ENCODE measurements at places on chromosomes 6 and 20.

- DNase-seq: no peak
Measured at GRCh38 chr6:107870381-107870780, 46.3 kb upstream of the SCML4 start.

DNA sequence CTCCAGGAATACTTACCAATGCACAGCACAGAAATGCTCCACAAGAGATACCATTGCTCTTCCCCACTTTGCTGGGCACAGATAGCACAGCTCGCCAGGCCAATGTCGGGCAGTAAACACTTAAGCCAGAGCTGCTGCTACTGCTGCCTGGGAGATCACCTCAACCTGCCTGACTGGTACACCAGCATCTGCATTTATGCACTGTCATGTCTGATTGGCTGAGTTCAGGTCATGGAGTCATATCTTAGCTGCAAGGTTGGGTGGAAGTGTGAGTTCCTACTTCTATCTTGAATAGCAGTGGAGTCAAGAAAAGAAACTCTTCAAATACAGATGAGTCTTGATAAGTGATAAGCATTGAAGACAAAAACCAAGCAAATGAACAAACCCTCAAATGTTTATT is 10.9 kb upstream of the ADGRF4 start:
- no peak for DNase-seq

GRCh38 chr6:84065693-84066290 is 32.2 kb downstream of the MRAP2 start:
- no peak for DNase-seq

DNA sequence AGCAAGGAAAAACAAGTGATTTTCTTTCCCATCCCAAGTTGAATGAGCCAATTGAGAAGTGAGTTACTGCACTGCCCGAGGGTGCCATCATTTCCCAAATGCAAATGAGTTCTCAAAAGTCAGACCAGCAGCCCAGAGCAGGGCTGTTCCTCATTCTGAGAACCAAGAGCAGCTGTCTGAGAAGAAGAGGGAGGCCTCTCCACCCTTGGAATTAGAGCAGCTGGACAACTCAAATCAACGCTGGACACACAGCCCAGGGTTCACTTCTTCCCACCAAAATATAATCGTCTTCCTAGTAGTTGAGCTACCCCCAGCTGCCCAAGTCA is 4.6 kb upstream of the PREX1 start:
- DNase-seq: no peak

DNA sequence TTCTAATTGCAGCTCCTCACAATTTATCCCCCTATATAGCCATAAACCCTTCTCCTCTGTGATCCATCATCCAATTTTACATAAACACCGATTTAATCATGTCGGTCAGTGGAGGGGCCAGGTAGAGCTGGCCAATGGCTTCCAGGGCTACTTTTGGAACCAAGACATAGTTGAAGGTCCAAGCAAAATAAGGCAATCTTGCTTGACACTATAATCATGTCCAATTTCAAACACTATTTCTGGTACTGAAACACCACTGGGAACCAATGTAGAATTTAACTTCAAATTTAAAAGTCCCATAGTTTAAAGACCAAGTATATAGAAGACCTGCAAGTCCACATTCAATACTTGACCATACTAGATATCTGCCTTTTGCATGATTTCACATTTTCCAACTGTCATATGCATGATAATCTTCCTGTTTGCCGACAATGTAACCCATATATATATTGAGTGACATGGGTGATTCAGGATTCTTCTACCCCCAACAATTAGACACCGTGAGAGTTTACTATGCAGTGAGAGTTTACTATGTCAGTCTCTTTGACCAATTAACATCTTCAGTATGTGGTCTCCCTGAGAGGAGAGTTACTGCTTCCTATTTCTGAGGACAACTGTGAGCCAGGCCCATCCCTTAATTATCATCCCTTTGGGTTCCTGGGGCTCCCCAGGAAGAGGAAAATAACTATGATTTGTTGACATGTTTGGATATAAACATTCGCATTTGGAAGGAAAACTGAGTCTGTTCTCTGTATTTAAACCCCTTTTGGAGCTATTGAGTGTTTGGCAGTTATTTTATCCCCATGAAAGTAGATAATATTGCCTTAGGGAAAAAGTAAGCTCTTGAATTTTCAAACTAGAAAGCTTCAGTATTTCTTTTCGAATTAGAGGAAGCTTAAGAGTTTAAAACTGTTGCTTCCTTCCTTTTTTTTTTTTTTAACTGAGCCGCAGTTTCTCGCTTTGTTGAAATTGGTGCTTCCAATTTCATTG is 31.8 kb downstream of the SAMD3 start:
- no peak for DNase-seq

DNA sequence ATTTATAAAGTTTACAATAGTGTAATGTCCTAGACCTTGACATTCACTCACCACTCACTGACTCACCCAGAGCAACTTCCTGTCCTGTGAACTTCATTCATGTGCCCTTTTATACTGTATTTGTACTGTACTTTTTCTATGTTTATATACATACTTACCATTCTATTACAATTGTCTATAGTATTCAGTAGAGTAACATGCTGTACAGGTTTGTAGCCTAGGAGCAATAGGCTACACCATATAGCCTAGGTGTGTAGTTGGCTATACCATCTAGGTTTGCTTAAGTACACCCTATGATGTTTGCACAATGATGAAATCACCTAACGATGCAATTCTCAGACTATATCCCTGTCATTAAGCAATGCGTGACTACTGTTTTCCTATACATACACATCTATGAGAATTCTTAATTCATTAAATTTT is 17.5 kb downstream of the EDEM2 start:
- no peak for DNase-seq

DNA sequence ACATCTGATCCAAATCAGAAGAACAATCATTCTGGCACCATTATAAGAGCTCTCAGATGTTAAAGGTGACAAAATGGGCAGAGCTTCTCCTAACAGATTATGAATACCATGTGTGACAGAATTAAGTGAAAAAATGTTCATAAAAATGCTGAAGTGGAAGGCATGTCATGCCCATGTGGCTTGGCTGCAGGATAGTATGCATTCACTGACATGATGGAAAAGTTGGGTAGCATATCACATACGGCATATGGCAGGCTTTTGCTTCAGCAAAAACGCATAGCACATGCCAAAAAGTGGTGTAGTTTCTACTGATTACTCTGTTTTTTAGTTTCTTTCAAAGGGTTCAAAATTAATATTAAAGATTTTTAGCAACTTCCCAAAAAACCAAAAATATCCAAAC is 731.5 kb upstream of the EPHA7 start:
- no peak for DNase-seq

DNA sequence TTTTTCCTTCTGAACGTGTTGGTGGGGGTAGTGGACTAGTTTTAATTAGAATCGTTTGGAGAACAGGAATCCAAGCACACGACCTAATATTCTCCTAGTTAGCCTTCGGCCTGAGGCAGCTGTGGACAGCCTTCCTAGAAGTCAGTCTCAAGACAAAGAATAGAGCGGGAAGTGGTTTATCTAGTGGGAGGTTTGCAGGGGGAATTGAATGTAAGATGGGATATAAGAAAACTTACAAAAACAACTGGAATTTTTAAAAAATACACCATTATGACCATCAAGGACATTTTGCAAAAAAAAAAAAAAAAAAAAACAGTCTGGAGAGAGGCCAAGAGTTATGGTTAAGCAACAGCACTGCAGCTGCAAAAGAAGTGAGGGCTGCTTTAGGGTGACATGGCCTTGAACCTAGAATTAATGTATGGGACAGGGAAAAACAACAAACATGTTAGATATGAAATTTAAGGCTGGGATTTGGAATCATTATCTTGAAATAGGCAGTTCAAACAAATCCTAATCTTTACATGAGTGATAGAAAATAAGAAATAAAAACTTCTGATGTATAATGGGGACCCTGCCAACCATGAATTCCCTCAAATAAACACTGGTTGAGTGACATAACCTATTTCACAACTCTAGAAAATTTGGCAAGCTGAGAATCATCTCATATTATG is 40.2 kb downstream of the PLAGL1 start:
- DNase-seq: no peak

GRCh38 chr6:140236732-140237131 is 862.3 kb upstream of the CITED2 start:
- no peak for DNase-seq

GRCh38 chr6:156352861-156353260 is 424.3 kb upstream of the ARID1B start:
- no peak for DNase-seq

DNA sequence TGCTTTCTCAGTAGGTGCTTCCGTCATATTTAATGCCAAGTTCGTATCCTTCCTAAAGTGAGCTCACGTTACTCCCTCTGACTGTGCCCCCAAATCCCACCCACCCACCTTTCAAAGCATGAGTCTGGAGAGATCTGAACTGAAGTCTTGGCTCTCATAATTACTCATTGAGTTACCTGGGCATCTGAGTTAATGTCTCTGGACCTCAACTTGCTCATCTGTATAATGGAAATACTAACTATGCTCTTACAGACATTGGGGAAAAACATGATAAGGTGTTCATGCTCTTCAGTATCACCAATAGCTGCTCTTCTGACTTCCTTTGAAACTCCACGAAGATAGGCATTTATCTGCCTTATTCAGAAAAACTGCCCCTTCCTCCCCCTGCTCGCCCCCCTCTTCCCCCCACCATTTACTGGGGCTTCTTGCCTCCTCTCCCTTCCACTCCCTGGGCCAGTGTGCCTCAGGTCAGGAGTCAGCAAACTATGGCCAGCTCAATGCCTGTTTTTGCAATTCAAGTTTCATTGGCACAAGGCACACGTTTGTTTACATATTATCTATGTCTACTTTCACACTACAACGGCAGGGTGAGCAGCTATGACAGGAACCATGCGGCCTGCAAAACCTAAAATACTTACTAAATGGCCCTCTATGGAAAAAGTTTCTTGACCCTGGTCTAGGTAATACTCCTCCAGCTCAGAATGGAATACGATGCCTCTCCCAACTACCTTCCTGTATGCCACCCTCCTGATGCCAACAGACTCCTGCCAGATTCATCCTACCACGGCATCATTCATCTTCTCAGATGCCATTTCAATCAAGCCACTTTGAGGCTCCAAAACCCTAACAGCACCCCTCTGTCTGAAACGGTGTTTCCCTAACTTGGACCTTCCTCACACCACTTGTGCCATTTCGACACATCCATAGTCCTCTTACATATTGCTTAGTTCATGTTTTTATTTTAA is 138.7 kb downstream of the ZMYND8 start:
- DNase-seq: no peak

DNA sequence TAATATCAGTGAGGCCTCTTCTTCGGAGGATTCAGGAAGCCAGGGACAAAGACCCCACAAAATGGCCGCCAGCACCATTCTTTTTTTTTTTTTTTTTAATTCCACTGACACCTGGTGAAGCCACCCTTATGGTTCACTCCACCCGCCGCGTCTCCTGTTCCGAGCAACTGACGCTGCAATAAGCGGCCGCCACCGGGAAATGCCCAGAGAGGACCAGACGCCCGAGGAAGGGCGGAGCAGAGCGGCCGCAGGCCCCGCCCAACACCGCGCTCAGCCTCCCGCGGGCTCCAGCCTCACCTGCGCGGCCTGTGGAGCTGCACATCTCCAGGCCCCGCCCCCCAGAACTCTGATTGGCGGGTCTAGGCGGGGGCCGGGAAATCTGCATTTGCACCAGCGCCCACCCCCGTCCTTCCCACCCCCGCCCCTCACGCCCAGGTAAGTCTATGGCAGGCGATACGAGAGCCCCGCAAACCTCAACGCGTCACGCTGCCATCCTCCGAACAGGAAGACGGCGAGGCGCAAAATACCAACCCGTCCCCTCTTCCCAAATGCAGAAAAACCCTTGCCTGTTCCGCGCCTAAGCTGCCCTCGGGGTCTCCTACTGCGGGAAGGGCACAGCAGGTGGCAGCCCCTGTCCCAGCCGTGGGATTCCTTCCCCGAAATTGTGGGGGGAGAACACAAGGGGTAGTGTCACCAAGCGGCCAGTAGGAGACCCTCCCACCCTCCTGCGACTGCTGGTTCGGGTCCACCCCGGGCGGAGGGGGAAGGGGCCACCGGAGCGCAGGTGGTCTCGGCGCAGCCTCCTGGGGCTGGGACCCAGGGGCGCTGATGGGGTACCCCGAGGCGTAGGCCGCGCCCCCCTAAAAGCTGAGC is 960 bp downstream of the ATP9A start:
- peak; percentile 87 for DNase-seq

DNA sequence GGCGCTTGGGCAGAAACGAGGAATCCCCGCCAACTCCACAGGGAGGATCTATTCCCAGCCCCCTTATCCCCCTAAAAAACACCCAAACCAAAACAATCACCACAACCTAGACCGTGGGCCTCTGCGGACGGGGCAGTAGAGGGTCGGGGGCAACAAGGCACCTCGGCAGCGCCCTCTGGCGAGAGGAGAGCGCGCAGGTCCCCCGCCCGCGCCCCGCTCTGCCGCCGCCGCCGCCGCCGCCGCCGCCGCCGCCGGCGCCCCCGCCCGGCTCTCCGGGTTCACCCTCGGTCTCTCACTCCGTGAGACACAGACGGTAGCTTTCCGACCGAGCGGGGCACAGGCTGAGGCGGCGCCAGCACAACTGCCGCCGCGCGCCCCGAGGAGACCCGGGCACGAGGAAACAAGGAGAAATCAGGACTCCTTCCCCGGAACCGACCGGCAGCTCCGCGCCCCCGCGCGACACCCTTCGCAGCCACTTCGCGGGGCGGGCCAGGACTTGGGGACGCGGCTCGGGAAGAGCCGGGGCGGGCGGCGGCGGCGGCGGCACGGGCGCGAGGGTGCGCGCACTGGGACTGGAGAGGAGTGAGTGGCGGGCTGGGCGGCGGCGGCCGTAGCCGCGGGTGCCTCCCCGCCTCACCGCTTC is at the start of gene SLC35F1:
TSS of gene SLC35F1 (plus strand) at position 307 of the 643 bp plus-strand sequence.
- peak; percentile 68 for DNase-seq

GRCh38 chr6:73980096-73980495 is 284.1 kb downstream of the CD109 start:
- no peak for DNase-seq

- DNase-seq: no peak
Measured at GRCh38 chr6:118356686-118357085, 191.4 kb upstream of the PLN start.

GRCh38 chr20:35801865-35802264 is 30.1 kb downstream of the PHF20 start:
- DNase-seq: no peak

DNA sequence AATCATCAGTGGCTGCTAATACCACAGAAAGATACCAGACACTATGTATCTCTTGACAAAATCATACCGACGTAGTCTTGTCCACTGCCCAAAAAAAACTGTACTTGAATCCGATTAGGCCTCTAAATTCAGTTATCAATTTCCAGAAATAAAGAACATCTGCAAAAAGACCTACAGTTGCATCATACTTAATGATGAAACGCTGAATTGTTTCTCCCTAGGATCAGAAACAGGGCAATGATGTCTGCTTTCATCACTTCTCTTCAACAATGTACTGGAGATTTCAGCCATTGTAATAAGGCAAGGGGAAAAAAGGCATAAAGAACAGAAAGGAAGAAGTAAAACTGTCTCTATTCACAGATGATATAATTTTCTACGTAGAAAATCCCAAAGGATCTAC is 152.0 kb downstream of the TASP1 start:
- no peak for DNase-seq

- no peak for DNase-seq
Measured at GRCh38 chr20:33076662-33077372, 2.6 kb upstream of the BPIFB4 start.
